ENCODE measurements at places on chromosomes 2 and 18.

DNA sequence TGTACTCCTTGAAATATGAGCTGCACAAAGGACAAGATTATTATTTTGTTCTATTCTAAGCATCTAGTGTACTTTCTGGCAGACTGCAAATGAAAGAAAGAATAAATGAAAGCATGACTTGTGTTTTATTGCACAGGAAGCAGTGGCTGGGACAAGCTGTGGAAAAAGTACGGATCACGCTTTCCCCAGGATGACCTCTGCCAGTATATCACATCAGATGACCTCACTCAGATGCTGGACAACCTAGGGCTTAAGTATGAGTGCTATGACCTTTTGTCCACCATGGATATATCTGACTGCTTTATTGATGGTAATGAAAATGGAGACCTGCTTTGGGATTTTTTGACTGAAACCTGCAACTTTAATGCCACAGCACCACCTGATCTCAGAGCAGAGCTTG, 49.4 kb downstream of the HNMT start:
- no peak for DNase-seq

GRCh38 chr2:13018490-13018889, 301.8 kb downstream of the TRIB2 start:
- no peak for DNase-seq

DNA sequence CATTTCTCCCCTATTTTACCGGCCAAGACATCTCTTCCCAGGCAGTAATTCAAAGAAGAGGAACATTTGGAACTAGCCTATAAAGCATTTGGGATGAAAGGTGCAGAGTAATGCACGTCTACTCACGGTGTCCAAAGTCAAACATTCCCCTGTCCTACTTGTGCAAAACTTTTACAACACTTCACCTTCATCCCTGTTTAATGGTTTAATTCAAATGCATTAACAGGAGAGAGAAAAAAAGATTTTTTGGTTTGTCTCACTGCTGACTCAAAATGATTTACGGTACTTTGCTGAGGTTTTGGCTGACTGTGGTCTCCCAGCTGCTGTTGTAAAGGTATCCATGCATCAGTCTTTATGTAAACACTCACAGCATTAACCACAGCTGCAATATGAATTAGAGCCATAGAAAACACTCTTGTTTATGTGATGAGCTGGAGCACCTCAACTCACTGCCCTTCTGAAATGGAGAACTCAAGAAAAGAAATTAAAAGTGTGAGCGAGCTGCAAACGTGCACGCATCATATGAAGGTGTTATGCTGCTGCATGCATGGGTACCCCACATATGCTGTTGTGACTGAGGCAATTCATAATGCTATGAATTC, 220.5 kb downstream of the PIEZO2 start:
- no peak for DNase-seq

- no peak for DNase-seq
Measured at GRCh38 chr2:39717067-39717466, 51.4 kb downstream of the TMEM178A start.

GRCh38 chr2:26540306-26540705, 62.4 kb upstream of the OTOF start:
- DNase-seq: no peak

GRCh38 chr2:227154986-227155774, 8.8 kb downstream of the COL4A4 start:
- no peak for DNase-seq

- no peak for DNase-seq
Measured at GRCh38 chr2:189020179-189020578, 46.0 kb downstream of the COL3A1 start.

DNA sequence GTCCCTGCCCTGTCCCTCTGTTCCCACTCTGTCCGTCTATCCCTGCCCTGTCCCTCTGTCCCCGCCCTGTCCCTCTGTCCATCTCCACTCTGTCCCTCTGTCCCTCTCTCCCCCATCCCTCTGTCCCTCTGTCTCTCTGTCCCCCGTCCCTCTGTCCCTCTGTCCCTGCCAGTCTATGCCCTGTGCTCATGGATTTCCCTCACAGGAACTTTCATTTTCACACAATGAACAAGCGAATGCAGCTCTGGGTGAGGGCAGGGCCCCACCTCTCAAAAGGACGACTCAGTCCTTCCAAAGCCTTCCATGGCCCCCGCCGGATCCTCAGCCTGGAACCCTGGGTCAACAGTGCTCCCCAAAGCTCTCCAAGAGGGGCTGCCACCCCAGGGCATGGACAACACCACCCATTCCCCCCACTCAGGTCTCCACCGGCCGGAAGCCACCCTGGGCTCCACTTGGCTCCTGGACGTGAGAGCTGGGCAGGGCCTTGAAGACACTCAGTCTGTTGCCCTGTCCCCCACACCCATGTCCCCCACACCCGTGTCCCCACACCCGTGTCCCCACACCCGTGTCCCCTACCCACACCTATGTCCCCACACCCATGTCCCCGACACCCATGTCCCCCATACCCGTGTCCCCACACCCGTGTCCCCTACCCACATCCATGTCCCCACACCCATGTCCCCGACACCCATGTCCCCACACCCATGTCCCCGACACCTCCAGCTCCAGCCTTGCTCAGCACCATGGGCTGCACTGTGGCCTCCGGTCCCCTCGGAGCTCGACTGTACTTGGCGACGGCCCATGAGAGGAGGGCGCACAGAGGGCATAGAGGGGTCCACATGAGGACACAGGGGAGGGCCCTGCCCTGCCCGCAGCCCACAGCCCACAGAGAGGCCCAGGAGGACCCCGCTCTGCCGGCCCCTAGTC, 156.0 kb downstream of the PXDN start:
- DNase-seq: no peak

- DNase-seq: no peak
Measured at GRCh38 chr2:46024146-46024779, 272.9 kb upstream of the EPAS1 start.

GRCh38 chr2:3612639-3613523, 18.0 kb downstream of the COLEC11 start:
- DNase-seq: no peak

- no peak for DNase-seq
Measured at GRCh38 chr2:205473791-205474190, 208.5 kb upstream of the NRP2 start.

DNA sequence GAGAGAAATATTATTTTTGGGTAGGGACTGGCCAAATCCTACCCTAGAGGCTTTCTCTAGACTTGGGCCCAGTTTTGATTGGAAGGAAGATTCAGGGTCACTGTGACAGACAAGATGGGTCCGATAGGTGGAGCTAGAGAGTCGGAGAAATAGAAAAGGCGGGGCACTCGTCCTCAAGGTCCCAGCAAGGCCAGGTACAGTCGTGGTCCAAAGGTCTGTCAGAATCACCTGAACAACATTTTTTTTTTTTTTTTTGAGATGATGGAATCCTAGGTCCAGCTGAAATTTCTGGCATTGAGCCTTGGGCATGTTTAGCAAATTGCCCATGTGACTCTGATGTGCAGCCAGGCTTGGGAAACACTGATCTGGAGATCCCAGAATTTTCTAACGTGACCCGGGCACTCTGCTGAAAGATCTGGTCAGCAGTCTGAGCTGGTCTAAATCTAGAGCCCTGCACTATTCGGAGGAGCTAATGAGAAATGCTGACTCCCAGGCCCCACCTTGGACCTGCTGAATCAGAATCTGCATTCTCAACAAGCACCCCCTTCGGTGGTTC, 23.0 kb upstream of the NTSR2 start:
- peak; percentile 19 for DNase-seq

DNA sequence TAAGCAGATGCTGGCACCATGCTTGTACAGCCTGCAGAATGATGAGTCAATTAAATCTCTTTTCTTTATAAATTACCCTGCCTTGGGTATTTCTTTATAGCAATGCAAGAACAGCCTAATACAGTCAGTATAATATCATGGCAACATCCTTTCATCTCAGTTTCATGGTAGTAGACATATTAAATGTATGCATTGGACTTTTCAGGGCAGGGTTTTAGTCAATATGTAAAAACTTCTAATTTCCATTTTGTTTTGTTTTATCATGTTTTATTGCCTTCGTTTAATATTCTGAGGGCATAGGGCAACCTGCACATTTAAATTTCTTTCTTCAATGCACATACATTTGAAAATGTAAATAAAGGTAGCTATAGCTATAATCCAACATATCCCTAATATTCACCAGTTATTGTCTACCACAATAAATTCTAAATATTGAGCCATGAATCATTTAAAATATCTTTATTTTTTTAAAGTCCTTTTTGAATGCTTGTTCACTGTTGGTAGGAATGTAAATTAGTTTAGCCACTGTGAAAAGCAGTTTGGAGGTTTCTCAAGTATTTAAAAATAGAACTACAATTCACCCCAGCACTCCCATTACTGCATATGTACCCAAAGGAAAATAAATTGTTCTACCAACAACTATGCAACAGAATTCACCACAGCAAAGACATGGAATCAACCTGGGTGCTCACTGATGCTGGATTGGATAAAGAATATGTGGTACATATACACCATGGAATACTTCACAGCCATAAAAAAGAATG, 41.8 kb upstream of the GRB14 start:
- DNase-seq: no peak

GRCh38 chr2:99388892-99389291, 51.7 kb downstream of the EIF5B start:
- no peak for DNase-seq

- no peak for DNase-seq
Measured at GRCh38 chr2:203786549-203787351, 80.3 kb downstream of the CD28 start.

DNA sequence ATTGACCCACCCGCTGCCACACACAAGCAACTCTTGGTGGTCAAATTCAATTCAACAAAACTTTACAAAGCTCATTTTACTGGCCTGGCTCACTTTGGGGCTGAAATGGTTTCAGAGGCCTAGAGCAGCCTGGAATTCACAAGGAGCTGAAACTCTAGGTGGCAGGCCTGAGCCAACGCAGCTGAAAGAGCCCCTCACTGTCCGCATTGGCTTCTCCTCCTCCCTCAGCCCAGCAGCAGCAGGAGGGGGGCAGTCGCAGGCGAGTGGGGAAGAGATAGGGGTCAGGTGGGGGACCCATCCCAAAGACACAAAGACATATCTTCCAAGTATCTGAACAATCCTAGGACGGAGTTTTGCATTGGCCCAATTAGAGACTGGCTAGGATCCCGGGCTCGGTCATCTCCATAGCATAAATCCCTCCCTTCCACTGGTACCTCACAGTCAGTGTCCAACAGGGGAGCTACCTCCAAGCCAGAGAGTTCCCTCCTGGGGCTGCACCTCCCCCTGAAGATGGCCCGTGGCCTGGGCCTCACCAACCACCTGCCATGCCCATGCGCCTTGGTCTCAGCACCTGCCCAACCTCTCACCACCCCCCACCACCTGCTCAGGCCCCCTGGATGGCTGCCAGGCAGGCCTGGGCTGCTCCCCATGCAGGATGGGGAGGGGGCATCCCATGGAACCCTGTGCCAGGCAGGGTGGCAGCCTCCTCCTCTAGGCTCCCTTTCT, 113.4 kb downstream of the ZBTB7C start:
- DNase-seq: no peak

DNA sequence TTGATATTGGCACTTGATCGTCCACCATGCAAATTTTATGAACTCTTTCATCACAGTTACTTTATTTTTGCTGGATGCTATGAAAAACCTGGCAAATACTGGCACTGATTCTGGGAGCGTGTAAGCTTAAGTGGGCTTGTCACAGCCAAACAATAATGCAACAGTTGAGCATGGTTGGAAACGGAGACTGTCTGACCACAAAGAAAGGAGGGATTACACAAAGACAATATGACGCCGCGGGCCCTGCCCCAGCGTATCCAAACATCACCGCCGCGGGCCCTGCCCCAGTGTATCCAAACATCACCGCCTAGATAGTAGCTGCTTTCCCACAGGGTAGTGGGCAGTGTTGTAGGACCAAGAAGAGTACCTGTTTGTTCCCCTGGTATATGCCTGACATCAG, 135.9 kb downstream of the PRPF40A start:
- DNase-seq: peak; percentile 39

DNA sequence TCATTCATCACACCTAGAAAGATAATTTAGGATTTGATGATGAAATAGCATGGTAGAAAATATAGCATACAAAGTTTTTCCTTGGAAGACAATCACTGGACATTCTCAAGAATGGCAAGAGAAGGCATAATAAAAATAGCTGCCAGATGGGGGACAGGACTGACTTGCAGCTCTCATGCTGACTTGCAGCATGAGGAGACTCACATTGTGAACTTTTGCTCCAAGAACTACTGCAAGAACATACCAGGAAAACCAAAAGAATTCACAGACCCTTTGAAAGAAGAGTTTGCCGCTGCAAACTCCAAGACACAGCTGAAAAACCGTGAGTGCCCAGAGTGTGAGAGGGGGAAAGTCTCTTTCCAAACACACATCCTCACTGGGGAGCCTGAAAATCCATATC, 47.0 kb downstream of the CRYGD start:
- DNase-seq: no peak

DNA sequence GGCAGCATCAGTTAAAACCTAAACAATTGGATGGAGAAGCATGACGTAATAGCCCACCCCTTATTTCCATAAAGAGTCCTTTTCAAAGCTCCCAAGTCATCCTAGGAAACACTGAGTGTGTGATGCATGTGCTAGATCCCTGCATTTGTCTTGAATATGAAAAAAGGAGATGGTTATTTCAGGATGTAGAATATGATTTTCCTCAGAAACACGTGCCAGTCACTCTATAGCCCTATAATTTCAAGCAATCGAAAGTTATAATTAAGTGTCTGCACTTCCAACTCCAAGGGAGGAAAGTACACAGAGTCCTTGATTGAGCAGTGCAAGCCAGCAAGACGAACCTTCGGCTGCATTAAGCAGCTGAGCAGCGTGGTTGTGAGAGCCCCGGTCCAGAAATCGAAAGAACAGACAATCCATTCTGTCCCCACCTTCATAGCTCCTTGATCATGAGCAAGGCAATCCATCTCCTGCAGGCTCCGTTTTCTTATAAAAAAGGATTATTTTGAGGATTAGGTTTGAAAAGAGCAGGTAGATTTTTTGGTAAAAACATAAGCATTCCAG, 287.7 kb downstream of the FBXO15 start:
- no peak for DNase-seq

GRCh38 chr2:28165087-28165635, 227.5 kb upstream of the FOSL2 start:
- DNase-seq: no peak

GRCh38 chr2:16613539-16614011, 52.1 kb downstream of the CYRIA start:
- no peak for DNase-seq

- DNase-seq: no peak
Measured at GRCh38 chr2:234980451-234981187, 28.8 kb downstream of the SH3BP4 start.
